ENCODE measurements at places on chromosomes 2 and 18.

GRCh38 chr2:240911641-240912265 lies 5.6 kb downstream of the CROCC2 start:
- no peak for DNase-seq

- DNase-seq = no peak
Measured at GRCh38 chr2:224837066-224837465, 120.9 kb upstream of the CCDC195 start.

DNA sequence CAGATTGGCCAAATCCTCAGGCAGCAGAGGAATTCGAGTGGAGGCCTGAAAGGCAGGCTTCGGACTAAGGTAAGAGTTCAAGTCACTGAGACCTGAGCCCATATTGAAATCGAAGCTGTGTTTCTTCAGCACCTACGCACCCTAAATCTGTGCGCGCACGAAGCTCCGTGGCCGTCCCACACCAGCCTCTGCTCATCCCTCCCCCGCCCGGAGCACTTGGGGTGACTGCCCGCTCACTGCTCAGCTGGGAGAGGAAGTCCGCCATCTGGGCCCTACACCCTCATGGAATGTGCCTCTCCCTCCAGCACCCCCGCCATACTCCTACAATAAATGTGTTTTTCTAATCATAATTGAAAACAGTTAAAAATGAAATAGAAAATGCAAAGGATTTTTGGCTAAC lies 734.5 kb downstream of the GALR1 start:
- DNase-seq = no peak

DNA sequence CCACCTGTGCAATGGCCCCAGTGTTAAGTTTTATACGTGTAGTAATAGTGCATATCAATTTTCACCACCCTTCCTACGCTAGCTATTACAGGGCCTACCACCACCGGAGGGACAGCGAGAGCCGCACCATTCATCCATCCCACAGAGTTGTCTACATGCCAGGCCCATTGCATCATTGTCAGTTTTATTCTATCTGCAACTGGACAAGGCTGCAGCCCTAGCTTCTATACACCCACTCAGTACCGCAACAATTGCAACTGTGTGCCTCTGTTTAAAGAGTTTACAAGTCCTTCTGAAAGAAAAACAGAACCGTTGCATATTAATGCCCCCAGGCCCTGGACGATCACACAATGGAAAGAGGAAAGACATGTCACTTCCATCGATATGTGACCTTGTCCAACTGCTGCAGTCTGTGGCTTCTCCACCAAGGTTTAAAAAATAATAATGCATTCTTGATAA lies 58.6 kb downstream of the ZEB2 start:
- no peak for DNase-seq

- no peak for DNase-seq
Measured at GRCh38 chr2:7742301-7742700, 825.1 kb downstream of the RNF144A start.

DNA sequence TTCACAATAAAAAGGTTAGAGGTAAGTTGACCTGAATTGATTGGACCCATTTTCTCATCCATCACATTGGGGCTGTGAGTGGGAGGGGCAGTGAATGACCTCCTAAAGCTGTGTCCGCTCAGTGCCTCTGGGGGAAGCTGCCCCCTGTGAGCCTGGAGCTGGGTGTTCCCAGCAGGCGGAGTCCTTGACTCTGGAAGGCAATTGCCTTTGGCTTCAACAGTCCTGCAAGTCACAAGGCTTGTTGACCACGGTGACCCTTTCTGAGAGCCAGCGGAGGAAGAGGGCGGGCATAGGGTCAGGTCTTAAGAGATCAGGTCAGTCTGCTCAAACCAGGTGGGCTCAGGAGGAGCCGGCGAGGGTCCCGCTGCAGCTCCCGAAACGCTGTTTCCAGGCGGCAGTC lies 1.1 kb upstream of the CIDEA start:
- no peak for DNase-seq

GRCh38 chr2:9258501-9258900 lies 51.9 kb downstream of the ASAP2 start:
- no peak for DNase-seq

GRCh38 chr2:50863218-50863617 lies 168.7 kb downstream of the NRXN1 start:
- no peak for DNase-seq

- DNase-seq = no peak
Measured at GRCh38 chr18:31429623-31430022, 17.9 kb upstream of the DSG3 start.

DNA sequence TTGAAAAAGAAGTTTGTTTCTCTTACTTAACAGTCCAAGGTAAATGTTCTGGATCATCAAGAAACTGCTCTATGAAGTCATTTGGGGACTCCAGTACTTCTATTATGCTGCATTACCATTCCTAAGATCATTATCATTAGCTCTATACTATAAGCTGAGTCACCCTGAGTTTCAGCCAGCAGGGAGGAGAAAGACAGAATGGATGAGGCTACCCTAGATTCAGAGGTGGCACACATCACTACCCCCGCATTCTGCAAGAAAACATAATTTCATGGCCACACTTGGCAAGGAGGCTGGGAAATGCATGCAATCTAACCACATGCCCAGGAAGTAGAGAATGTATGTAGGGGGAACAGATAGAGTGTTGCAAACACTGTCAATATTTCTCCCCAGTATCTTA lies 16.6 kb upstream of the LNPK start:
- DNase-seq = no peak

- no peak for DNase-seq
Measured at GRCh38 chr2:77954931-77955330, 432.8 kb upstream of the LRRTM4 start.

DNA sequence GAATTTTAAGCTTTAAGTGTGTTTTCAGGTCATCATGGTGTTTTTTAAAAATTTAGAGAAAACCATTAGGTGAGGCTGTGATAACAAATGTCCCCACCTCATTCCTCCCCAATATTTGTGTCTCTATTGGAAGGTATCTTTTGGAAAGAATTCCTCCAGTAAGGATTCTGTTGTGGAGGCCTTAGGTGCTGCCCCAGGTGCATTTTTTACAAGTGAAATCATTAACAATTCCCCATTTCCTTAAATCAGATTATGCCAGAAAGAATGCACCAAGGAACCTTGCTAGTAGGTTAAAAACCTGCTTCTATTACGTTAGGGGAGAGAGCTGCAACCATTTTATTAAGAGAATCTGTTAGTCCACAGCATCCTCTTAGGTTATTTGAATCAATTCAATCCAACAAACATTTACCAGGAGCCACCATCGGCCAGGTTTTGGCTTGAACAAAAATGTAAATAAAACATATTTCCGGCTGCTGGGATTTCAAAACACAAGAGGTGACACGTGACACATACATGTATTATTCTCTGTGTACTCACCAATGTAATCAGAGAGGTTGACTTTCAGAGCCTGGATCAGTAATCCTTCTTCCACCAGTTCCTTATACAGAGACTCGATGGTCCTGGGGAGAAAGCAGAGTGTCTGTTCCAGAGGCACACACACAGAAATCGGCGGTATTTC lies 112.5 kb upstream of the ASB18 start:
- no peak for DNase-seq

GRCh38 chr2:105734762-105735538 lies 9.8 kb upstream of the NCK2 start:
- no peak for DNase-seq

GRCh38 chr2:176614930-176615329 lies 345.7 kb downstream of the MTX2 start:
- no peak for DNase-seq

- no peak for DNase-seq
Measured at GRCh38 chr2:66170744-66171330, 264.1 kb upstream of the MEIS1 start.
